ENCODE measurements at places on chromosomes 11 and 22.

- no peak for DNase-seq
Observed at GRCh38 chr22:34067031-34067430, 146.8 kb upstream of the LARGE1 start.

- no peak for DNase-seq
Observed at GRCh38 chr11:121466063-121466794, 13.5 kb upstream of the SORL1-AS1 start.

GRCh38 chr11:123707206-123707605, 34.3 kb downstream of the ZNF202 start:
- no peak for DNase-seq

DNA sequence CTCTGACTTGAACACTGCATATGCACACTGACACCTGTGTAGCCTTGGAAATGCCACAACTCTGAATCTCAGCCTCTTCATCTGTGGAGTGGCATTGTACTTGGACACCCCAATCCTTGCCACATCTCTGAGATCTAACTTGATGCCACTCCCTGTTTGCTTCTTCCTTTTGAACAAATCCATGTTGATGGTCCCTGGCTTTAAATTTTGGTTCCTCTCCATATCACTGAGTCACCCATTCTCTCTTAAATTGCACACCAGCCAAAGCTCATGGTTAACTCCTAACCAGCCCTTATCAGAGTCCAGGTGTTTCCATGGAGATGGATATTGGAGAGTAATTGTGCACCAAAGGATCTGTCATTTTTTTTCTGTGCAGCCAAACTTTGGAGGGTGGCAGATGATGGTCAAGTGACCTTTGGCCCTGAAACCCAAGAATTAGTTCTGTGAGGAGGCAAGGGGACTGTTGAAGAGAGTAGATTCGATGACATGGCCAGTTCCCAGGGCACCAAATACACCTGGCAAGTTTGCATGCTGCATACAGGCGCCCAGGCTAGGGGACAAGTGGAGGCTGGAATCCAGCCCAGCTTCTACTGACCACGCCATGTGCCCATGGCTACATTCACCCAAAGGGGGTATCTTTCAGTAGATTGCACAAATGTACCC, 25.1 kb upstream of the PAMR1 start:
- no peak for DNase-seq

DNA sequence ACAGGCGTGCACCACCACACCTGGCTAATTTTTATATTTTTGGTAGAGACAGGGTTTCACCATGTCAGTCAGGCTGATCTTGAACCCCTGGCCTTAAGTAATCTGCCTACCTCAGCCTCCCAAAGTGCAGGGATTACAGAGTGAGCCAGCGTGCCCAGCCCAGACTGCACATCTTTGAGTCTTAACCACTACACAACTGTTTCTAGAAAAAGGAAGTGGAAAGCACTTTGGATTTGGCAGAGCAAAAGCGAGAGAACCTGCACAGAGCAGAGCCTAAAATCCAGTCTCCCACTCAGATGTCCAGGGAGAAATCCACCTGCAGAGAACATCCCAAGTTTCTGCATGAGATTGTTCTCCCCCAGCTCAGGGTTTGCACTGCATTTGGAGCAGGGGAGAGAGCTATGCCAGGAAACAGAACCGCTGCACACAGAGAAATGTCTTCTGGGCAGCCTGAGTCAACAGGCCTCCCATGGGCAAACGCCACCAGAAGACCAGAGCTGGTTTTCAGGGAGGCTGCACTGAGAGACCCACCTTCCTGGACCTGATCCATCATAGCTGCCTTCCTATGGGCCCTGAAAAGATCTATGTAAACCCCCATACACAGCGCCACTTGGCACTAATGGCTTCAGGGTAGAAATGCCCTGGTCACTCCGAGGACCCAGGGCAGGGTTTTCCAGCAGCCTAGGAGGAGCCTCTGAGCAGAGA, 54.0 kb downstream of the RPUSD4 start:
- no peak for DNase-seq

GRCh38 chr11:27902981-27903624, 202.8 kb upstream of the BDNF start:
- no peak for DNase-seq

GRCh38 chr11:72015511-72016061, 16.9 kb downstream of the IL18BP start:
- no peak for DNase-seq

DNA sequence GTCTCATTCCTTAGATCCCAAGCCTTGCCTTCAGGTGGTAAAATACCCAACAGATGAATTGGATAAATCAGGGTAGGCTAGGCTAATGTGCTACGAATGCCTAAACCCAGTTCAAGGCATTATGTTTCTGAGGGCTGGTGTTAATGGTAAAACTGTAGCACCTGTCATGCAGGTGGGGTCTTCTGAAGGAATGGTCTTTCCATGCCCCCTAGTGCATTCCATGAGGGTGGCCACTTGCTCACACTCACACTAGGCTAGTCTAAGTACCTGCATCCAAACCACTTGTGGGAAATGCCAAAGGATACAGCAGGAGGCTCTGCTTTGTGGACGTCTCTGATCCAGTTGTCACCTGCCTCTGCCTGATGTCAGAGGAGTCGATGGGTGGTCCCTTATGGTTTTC, 24.2 kb upstream of the UCP3 start:
- no peak for DNase-seq

- DNase-seq, result no peak
Observed at GRCh38 chr11:11620921-11621572, 758 bp downstream of the GALNT18 start.

DNA sequence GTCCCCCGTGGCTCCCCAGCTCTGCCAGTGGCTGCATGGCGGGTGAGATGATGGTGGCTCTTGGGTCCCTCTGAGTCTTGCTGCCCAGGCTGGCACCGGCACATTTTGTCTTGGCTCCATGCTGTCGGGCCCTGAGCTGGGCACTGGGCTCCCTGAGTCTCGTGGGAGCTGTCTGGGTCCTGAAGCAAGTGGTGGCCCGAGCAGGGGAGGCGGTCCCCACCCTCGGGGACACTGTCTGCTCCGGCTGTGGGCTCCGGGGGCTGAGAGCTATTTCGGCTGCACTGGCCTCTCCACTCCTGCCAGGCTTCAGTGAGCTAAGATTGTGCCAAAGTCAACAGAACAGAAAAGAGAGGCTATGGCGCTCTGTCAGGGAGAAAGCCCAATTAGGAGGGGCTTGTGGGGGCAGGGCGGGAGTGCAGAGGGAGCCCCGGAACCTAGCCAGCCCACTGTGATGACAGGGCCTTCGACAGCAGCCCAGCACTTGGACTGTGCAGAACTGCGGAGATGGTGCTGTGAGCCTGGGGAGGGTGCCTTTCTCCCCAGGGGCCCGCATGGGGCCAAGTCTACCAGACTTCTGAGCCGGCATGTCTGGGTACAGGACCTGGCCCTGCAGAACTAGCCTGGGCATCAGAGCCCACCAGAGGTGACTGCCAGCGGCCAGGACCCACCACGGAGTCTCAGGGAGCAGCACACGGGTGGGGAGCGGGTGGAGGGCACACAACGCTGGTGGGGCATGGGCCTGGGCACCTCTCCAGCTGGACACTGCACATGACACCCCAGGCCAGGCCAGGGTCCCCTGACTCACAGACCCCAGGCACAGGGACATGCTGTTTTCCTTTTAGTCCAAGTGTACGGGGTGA, 38.0 kb downstream of the RTN4R start:
- no peak for DNase-seq

DNA sequence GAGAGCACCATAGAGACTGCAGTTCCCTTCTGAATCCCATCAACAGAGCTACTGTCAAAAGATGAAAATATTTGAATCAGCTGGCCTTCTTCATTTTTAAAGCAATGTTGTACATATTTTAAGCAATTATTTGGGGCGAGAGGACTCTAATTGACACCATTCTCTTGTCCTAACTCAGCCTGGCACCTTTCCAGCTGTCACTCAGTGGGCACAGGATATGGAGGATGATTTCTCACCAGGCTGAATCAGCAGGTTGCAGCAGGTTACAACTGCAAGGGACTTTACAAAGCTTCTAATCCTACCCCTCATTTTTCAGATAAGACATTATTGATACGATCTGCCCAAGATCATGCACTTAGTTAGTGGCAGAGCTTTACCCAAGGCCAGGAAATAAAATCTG, 11.9 kb upstream of the WT1 start:
- no peak for DNase-seq

GRCh38 chr11:73384531-73384871, 8.3 kb downstream of the RELT start:
- DNase-seq, result no peak

- DNase-seq, result no peak
Observed at GRCh38 chr11:23079382-23079813, 219.1 kb upstream of the CCDC179 start.

- no peak for DNase-seq
Observed at GRCh38 chr11:71240865-71241691, 11.3 kb downstream of the SHANK2 start.

Measured in stimulated activated CD8-positive, alpha-beta memory T cell treated with anti-CD3 and anti-CD28 coated beads, Interleukin-4, amount 100 ng/mL, for 1 hour (primary cell).